ENCODE measurements at places on chromosomes 5 and 9.

DNA sequence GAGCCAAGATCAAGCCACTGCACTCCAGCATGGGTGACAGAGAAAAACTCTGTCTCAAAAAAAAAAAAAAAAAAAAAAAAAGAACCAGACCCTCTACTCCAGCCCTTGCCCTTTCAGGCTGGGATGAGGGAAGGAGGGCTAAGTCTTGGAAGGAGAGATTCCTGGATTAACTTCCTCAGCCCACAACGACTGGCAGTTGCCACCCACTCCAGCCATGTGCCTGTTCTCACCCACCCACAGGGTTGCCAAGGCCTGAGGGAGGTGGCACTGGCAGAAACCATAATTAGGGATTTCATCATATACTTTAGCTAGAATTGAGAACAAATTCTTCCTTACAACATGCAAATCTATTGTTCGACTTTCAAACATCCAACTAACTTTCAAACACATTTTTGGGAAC lies 87.8 kb upstream of the SLC30A5 start:
- DNase-seq, result no peak

DNA sequence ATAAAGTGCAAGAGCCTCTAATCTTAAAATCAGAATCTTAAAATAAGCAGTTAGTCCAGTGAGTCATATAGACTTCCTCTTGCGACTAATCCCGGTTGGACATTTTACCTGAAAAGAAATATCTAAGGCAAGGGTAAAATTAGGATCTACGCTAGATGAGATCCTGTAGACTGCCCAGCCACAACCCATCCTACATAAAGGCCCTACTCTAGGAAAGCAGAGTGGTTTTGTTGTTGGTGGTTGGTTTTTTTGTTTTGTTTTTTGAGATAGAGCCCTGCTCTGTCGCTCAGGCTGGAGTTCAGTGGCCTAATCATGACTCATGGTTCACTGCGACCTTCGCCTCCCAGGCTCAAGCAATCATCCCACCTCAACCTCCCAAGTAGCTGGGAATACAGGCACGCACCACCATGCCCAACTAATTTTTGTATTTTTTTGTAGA lies 6.9 kb downstream of the TSC1 start:
- DNase-seq, result no peak

DNA sequence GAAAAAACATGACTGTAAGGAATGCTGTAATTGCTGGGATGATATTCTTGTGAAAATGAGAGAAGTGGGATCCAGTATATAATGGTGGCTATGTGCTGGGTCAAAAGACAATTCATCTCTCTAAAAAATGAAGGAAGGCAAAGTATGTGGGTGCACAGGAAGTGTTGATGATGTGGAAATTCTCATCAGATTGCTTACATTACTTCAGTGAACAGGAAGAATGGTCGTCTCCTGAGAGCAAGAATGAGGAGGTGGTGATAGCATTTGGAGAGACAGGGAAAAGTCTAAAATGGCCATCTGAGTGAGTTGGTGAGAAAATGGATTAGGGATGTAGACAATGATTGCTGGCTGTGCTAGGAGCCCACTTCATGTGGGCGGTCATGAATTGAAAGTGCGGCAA lies 253.5 kb upstream of the NREP start:
- no peak for DNase-seq

DNA sequence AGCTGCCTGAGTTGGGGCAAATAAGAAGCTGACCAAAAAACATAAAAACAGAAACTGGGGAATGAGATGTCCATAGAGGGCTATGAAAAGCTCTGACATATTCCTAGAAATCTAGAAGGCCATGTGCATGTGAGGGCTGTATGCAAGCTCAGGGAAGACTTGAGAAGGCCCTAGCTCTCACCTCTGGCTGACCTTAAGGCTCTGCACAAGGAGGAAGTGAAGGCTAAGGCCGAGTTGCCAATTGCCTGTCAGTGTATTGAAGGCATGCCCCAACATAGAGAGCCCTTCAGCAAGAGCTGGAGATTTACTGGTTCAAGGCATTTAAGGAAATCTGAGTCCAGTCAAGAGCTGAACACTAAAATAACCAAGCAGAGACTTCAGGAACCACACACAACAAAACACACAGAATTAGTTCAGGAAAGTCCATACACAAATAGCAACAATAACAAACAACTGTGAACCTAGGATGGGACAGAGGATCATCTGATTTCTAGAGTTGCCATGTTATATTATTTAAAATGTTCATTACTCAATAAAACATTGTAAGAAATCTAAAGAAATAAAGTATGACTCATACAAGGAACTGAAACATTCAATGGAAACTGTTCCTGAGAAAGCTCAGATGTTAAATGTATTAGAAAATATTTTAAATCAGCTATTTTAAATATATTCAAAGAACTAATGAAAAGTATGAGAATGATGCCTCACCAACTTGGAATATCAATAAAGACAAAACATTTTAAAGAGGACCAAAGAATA lies 161.8 kb downstream of the AUH start:
- DNase-seq, result no peak

- DNase-seq, result no peak
Measured at GRCh38 chr5:14597080-14597479, 15.5 kb downstream of the OTULINL start.

- DNase-seq, result no peak
Measured at GRCh38 chr9:116243708-116244107, 90.1 kb downstream of the PAPPA start.

- DNase-seq, result no peak
Measured at GRCh38 chr9:132516911-132517310, 65.5 kb upstream of the BARHL1 start.

GRCh38 chr9:131006601-131007000 lies 2.4 kb upstream of the LAMC3 start:
- no peak for DNase-seq

DNA sequence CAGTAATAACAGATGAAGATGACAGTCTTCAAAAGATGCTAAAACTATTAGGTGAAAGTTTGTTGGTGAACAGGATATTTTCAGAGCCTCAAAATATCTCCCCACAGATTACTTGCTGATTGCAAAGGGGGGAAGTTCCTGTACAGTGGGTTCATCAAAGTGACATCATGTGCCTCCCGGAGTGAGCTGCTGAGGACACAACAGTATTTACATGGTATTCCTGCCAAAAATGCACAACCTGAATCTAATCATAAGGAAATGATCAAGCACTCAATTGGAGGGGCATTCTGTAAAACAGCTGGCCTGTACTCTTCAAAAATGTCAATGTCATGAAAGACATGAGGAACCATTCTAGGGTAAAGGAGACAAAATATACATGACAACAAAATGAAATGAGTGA lies 18.9 kb upstream of the GLIS3 start:
- DNase-seq, result no peak
